D341Med (cell line): ENCODE measurements at places on chromosomes 5 and 9.
A peak's percentile ranks its signal among the peaks of the same experiment; 100 is the strongest.

- no peak for DNase-seq
Measured at GRCh38 chr9:79709743-79710674, 138.2 kb downstream of the TLE4 start.

DNA sequence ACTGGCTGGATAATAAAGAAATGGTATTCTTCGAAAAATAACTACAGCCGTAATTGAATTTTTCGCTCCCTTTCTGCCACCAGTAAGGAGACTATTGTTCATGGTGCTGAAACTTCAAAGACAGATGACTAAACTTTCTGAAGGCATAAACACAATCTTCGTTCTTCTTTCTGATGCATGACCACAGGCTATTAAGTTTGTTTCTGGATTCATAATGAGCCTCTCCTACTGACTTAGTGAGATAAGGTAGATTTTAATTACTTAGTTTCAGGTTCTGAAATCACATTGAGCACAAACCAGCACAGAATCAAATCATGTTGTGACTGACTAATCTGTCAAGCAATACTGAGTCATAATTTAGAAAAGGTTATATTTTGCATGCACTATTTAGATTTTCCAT, 441.8 kb upstream of the CCNG1 start:
- no peak for DNase-seq

- no peak for DNase-seq
Measured at GRCh38 chr5:171453056-171453725, 33.7 kb downstream of the FGF18 start.

- no peak for DNase-seq
Measured at GRCh38 chr5:93126634-93127033, 454.4 kb downstream of the NR2F1-AS1 start.

DNA sequence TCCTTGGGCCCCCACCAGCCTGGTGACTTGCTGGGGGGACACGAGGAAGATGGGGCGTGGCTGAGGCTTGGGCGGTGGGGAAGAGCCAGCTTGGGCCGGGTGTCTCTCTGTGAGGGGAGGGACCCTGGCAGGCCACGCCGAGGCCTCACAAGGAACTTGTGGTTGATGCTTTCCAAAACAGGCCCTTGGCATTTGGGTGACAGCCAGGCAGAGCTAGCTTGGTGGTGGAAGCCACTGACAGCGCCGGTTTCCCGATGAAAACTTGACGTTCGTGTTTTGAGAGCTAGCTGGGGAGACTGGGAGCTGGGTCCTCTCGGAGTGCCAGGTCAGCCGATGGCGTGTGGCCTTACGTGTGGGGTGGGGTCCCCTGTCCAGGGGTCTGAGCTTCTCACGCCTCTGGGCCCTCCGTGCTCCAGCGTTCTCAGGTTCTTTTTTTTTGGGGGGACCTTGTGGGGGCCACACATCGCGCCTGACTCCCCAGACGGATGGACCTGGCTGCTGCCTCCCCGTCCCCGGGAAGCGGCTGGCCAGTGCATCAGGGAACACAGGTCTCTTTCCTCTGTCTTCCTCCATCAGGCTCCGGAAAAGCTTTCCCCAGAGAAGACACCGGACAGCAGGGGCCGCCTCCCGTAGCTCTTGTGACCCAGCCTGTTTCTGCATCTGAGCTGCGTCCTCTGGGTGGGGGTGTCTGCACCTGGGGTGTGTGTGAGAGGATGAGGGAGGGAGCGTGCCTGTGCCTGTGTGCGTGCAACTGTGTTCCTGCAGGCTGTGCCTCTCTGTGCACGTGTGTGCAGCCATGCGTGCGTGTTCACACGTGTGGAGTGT, 129.3 kb upstream of the LPCAT1 start:
- no peak for DNase-seq

- no peak for DNase-seq
Measured at GRCh38 chr9:24258626-24259025, 287.1 kb downstream of the IZUMO3 start.

GRCh38 chr5:74061292-74061691, 435.3 kb downstream of the ARHGEF28 start:
- no peak for DNase-seq

DNA sequence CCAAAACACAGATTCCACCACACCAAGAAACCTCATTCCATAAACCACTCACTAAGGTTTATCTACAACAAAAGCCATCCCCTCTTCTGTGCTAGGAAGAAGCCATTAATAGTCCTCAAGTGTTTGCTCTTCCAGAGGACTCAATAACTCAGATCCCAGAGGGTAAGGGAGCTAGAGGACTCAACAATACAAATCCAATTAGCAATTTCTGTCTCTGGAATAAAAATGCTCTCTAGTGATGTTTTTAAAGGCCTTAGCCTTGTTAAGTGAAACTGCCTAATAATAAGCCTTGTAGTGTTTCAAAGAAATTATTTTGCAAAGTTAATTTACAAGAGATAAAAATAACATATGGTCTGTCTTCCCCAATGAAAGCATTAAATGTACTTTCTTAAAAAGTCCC, 942.4 kb downstream of the CDH12 start:
- DNase-seq, result no peak

GRCh38 chr5:746258-746761, 38.2 kb downstream of the ZDHHC11B start:
- no peak for DNase-seq

- peak; percentile 92 for DNase-seq
Measured at GRCh38 chr9:14314929-14315874, 1.3 kb upstream of the NFIB start.

DNA sequence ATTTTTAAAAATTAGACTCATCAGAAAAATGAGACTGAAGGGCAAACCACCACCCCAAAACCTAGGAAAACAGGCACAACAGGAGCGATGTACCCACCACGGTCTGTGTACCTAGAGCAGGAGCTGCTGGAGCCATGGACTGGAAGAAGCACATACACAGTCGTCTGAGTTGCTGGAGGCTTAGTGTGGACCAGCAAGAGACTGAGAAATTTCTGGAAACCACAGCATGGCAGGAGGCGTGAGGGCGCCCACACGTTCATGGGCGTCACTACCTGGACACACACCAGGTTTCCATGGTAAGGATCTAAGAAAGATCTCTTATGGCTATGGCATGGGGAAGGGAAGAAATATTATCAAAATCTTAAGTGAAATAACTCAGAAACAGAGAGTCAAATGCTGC, 91.9 kb downstream of the MED10 start:
- DNase-seq, result no peak

- DNase-seq, result peak; percentile 84
Measured at GRCh38 chr5:180007582-180007981, 64.0 kb downstream of the RNF130 start.

- no peak for DNase-seq
Measured at GRCh38 chr5:16057277-16057676, 122.3 kb downstream of the MARCHF11 start.

GRCh38 chr9:124457079-124457886, 7.0 kb downstream of the ADGRD2 start:
- no peak for DNase-seq

GRCh38 chr5:52776116-52776515, 11.6 kb upstream of the ITGA1 start:
- no peak for DNase-seq

DNA sequence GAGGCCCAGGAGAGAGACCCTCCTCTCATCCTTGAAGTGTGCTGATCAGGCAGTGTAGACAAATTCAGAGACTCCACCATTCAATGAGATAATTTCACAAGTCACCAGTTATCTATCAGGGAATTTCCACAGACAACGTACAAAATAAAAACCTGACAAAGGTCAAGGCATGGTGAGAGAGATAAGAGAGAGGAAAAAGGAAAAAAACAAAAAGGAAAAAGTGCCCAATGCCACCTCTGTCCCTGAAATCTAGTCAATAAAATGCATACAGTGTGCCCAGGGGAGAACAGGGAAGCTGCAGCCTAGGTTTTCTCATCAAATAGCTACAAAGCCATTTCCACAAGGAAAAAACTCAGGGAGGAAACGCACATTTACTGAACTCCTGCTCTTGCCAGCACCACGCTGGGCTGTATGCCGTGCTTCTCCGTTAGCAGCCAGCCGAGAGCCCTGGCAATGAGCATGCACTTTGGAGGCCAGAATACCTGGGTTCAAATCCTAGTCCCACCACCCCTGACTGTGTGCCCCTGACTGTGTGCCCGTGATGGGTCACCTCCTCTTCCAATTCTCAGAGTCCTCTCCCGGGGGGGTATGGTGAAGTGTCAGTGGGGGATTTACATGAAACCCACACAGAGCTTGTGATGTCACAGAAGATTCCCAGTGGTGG, 11.6 kb downstream of the WHRN start:
- DNase-seq, result no peak

DNA sequence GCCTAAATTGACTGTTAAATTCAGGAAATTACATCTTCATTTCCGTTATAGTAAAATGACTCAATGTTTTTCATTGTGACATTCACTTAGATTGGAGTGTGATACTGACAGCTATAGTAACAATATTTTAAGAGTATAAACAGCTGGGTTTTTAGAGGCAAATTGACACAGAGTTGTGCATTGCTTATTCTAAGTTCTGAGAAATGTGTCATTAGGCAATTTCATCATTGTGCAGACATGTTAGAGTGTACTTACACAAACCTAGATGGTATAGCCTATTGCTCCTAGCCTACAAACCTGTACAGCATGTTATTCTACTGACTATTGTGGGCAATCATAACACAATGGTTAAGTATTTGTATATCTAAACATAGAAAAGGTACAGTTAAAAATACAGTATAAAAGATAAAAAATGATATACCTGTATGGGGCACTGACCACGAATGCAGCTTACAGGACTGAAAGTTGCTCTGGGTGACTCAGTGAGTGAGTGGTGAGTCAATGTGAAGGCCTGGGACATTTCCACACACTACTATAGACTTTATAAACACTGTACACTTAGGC, 132.7 kb downstream of the PDE4D start:
- no peak for DNase-seq

DNA sequence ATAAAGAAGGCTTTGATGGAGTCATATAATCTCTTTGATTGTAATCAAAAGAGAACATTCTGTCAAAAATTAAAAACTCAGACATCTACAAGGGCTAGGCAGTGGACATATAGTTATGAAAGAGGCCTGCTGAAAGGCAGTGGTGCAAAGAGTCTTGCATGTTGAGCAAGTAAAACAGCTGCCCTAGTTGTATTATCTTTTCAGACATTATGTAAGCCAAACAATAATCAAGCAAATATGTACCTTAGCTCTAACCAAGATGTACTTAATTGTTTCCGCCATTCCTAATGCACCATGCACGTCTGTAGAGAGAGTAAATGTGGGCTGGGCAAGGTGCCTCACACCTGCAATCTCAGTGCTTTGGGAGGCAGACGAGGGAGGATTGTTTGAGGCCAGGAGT, 14.3 kb downstream of the GAPT start:
- DNase-seq, result no peak

- no peak for DNase-seq
Measured at GRCh38 chr5:6801236-6801635, 88.0 kb downstream of the TENT4A start.

DNA sequence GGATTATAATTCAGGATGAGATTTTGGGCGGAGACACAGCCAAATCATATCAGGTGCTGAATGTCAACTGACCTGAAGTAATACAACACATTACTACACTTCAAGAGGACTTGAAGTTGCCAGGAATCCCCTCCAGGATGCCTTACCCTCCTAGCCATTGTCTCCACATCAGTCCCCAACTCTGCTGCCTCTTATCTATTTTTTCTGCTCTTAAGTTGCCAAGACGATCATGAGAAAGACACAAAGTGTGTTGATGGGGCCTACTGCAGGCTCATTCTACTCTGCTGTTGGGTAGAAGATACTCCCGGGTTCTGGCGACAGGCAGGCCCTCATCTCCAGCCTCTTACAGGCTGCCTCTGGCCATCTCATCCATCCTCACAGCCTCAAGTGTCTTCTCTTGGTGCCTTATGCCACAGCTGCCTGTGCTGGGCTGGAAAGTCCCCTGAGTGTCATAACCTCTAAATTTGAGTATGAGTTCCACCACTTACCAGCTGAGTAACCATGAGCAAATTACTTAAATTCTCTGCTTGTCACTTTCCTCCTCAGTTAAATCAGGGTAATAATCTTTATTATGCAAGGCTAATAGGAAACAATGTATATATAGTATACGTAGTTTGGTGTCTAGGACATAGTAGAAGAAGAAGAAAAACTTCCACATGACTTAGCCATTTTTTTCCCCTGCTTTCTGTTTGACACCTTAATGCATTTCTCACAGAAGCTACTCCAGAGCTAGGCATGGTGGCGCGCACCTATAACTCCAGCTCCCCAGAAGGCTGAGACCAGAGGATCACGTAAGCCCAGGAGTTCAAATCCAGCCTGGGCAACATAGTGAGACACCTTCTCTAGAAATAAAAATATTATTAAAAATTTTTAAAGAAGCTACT, 73.0 kb upstream of the SNX2 start:
- DNase-seq, result no peak

DNA sequence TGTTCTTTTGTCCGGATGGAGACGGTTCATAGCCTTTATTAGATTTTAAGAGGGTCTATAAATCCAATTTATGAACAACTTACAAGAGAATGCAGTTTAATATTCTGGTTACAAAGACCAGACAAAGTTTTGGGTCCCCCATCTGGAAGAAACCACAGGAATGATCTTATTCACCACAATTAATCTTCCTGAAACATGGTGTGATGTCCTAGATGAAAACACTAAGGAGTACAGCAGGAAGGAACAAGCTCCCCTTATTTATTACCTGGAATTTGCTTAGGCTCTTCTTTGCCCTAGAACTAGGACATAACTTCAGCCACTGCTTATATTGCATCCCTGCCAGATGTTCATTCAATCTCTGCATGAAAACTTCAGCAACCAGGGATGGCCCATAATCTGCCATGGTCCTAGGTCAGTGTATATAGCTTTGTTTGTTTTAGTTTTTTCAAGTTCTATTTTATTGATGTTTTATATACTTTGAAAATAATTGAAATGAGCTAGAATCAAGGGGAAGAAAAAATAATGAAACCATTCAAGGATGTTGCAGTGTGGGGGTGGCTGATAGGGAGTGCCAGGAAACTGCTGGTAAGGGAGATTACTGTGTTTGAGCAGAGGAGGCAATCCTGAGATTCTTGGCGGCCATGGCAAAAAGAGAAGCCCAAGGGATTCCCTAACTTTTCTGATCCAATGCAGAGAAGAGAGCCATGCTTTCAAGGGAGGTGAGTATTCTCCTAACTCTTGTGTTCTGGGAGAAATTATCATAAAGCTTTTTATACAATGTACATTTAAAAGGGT, 16.8 kb downstream of the TXNDC8 start:
- no peak for DNase-seq

DNA sequence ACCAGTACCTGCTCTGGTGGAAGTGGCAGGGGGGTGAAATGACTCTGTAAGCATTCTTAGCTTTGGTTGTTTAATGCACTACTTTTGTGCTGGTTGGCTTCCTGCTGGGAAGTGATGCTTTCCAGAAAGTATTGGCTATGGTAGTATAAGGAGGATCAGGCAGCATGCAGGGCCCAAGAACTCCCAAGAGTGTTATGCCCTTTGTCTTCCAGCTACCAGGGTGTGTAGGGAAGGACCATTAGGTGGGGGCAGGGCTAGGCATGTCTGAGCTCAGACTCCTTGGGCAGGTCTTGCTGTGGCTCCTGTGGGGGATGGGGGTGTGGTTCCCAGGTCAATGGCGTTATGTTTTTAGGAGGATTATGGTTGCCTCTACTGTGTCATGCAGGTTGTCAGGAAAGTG, 135.8 kb upstream of the TRPC7 start:
- DNase-seq, result no peak
